Tongue (tissue), 3 donors: ENCODE measurements at places on chromosomes 2 and 18. TPM values are rescaled to one million over a fixed set of nuclear protein-coding genes. Genes with fewer than 3 reads are reported as not detected.
A peak's percentile ranks its signal among the peaks of the same experiment; 100 is the strongest.

DNA sequence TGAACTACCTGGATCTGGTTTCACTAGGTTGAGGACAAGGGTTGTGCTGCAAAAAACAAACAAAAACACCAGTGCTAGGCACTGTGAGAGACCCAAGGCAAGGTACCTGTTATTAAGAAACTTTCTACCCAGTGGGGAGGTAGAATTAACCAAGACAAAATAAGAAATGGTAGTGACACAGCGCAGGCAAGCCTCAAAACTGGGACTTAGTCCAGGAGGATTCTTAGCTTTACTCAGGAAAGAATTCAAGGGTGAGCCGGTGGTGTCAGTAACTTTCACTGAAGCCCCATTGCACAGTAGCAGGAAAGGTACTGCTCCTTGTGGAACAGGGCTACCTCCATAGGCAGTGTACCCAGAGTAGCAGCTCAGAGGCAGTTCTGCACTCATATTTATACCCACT, 131.6 kb downstream of the SCG2 start:
- no peak for DNase-seq

DNA sequence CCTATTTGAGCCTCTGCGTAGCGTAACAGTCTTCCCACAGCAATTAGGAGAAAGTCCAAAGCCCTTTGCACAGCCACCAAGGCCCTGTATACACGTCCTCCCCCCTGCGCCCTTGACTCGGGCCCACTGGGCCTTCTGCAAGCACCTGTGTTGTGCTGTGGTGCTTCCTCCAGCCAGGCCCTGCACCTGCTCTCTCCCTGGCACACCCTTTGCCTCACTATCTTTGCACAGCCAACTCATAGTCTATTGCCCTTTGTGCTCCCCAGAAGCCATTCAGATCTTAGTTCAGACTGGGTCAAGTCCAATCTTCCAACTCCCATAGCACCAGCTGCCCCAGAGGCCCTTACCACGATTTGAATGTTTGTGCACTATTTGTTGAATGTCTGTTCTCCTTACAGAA, 271.6 kb upstream of the MGAT5 start:
- no peak for DNase-seq

DNA sequence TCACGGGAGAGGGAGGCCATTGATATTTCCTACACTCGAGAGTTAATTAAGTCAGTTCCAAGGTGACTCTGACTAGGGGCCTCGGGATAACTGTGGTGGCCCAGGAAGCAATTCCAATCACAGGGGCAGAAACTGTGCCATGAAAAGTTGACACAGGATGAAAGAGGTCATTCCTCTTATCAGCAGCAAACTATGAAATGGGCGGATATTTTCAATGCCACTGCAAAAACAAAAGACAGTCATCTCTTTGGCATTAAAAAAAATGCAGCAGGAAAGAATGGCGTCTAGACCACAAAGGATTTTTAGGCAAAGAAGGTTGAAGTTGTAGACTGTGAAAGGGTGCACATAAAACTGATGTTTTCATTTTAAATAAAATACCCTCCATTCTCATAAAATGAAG, 50.0 kb downstream of the TGIF1 start:
- DNase-seq: no peak

- no peak for DNase-seq
These were observed 76.2 kb downstream of the WDR7 start for GRCh38 chr18:56727399-56727798.

- DNase-seq: no peak
These were observed 69.2 kb downstream of the MYCN start for GRCh38 chr2:16009560-16009959.

CCBE1 gene
- total RNA-seq: 5.3 TPM

TGFBRAP1 gene
- total RNA-seq: 16.8 TPM

C2orf72 gene
- 3.5 TPM for total RNA-seq

GRCh38 chr18:23067236-23067635, 68.0 kb upstream of the CABLES1 start:
- no peak for DNase-seq

- DNase-seq: peak; percentile 24
These were observed 104.5 kb downstream of the RBM43 start for GRCh38 chr2:151157000-151157735.

EVX2 gene
- total RNA-seq: not detected

GRCh38 chr18:78304192-78305164, 675.1 kb upstream of the SALL3 start:
- peak; percentile 54 for DNase-seq

DNA sequence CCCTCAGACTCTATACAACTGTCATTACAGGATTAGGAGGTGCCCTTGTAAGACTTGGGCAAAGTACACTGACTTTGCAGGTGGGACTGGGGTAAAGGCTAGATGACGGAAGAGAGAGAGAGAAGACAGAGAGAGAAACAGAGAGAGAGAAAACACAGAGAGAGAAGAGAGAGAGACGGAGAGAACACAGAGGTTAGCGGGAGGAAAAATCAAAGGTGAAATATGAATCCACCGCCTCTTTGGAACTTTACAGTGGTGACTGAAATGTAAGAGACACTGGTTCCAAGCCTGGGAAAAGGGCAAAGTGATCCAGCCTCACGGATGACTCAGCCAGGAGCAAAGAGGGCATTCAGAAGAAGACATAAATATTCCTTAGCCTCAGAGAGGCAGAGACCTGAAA, 25.1 kb upstream of the CAB39 start:
- no peak for DNase-seq

DNA sequence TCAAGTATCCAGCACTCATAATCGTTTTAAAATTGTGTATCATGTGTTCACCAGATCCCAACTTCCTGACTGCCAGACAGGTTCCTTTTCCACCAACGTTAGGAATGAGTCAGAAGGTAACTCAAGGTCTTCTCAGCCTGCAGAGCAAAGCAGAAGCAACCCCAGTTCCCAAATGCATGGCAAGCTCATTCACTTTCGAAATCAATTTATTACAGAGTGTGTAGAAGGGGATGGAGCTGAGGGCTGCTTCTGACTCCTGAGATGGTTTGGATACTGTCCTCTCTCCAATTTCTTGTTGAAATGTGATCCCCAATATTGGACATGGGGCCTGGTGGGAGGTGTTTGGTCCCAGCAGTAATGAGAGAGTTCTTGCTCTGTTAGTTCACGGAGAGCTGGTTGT, 114.5 kb downstream of the PIEZO2 start:
- DNase-seq: no peak

ATP8B1 gene
- total RNA-seq: 16.6 TPM

GRCh38 chr2:176814274-176814673, 398.3 kb upstream of the HNRNPA3 start:
- DNase-seq: peak; percentile 17

- DNase-seq: no peak
These were observed 66.5 kb upstream of the SKOR2 start for GRCh38 chr18:47317824-47318508.

- DNase-seq: no peak
These were observed 110.3 kb upstream of the RAB12 start for GRCh38 chr18:8498905-8499304.

ESPNL gene
- 1.0 TPM for total RNA-seq

DNA sequence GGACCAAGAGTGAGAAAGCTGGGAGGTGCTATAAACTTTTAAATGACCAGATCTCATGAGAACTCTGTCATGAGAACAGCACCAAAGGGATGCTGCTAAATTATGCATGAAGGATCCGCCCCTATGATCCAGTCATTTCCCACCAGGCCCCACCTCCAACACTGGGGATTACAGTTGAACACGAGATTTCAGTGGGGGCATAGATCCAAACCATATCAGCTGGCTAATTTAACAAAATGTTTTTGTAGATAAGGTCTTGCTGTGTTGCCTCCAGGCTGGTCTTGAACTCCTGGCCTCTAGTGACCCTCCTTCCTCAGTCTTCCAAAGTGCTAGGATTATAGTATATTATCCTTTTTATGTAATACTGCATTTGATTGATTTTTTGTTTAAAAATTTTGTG, 56.0 kb downstream of the NBEAL1 start:
- no peak for DNase-seq

DNA sequence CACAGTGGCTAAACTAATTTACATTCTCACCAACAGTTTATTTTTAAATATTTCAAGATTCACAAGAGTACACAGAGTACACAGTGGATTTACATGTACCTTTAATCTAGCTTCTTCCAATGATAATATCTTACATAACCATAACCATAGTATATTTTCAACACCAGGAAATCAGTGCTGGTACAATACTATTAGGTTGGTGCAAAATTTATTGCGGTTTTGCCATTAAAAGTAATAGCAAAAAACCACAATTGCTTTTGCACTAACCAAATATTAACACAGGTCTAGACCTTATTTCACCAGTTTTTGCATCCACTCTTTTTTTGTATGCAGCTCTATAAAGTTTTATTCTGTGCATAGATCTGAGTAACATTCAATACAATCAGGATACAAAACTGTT, 163.0 kb downstream of the SCG2 start:
- DNase-seq: no peak

DNA sequence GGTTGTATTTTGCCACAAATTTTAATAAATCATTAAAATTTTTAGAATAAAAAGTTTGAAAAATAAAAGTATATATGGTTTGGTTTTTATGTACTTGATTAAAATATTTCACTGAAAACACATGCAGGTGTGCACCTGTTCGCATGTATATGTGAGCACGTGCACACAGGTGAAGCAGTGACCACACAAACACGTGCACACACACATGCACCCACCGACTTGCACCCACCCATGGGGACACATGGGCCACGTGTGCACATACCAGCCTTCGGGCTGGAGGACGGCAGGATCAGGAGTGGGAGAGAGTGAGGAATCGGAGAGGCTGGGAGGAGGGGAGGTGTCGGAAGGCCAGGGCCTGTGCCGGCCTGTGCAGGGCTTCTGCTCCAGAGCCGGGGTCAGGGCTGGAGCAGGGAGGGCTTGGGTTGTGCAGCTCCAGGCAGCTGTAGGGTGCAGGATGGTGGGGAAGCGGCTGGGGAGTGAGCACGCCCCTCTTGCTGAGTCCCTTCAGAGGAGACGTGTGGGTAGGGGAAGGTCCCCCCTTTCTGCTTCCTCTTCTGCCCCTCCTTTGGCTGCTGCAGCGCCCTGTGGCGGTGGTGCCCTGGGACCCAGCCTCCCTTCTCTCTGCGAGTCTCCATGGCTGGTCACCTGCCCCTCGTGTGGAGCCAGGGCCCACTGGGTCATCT, 106.9 kb upstream of the HDAC4 start:
- no peak for DNase-seq

DNA sequence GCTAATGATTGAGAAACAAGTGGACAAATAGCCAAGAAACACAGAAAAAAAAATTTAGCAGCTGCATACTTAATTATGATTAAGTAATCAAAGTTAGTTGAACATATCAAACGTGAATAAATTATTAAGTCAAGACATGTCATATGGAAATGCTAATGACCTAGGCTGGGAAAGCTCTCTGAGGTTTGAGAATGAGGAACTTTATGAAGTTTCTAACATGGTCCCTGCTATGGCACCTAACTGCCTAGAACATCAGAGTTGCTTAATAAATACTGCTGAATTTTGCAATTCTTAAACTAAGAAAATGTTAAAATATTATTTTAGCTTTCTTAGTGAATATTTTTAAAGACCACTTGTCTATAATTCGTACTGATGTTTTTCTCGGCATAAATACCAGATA, 99.8 kb downstream of the AFF3 start:
- DNase-seq: no peak

DNA sequence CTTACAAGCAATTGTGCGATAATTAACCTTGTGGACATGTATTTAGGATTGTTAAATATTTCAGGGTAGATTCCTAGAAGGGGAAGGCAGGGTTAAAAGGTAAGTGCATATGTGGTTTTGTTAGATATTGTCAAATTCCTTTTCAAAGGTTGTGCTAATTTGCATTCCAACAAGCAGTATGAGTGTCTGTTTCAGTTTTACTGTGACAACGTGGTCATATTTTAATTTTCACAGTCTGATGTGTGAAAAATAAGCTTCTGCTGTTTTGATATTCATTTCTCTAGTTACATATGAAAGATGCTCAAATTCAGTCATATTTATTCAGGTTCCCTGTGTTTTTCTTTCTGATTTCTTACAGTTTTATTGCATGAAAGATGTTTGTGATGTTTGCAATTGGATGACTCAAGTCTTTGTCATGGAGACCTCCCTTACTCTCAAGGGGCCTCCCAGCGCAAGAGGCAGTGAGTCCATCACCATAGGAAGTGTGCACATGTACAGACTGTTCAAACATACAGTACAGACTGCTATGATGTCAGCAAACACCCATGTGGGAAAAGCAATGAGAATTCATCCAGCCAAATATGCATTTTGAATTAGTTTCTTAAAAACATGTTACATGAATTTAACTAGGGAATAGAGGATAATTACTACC, 310.8 kb downstream of the GALR1 start:
- no peak for DNase-seq

RAPGEF4 gene
- 11.3 TPM for total RNA-seq

DNA sequence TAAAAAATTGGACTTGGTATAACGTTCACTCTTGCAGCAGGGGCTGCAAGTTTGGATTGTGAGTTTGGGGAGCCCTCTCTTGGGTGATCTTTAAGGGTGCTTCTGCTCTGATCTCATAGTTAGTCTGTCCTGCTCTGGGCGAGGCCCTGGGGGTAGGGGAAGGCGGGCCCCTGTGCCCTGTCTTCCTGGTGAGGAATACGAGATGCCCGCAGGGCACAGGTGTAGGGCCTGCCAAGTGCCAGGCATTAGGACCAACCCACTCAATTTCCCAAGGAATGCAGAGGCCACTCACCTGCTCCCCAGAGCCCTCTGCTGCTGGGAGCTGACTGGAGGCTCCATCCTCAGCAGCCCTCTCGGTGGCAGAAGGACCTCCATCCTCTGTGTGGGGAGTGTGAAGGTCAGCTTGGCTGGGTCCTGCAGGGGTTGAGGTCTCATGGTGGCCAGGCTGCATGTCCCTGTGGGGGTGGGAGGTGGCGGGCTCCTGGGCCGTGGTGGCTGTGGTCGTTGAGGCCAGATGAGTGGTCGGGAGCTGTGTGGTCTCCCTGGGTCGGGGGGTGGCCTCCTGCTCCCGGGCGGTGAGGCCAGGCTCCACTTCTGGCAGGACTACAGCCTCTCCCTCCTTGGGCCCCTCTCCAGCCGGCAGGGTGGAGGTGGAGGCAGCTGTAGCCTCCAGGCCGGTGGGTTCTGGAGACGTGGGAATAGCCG, 21.3 kb downstream of the SDC1 start:
- no peak for DNase-seq

GRCh38 chr2:19632403-19632991, 269.3 kb downstream of the TTC32 start:
- DNase-seq: peak; percentile 80

DNA sequence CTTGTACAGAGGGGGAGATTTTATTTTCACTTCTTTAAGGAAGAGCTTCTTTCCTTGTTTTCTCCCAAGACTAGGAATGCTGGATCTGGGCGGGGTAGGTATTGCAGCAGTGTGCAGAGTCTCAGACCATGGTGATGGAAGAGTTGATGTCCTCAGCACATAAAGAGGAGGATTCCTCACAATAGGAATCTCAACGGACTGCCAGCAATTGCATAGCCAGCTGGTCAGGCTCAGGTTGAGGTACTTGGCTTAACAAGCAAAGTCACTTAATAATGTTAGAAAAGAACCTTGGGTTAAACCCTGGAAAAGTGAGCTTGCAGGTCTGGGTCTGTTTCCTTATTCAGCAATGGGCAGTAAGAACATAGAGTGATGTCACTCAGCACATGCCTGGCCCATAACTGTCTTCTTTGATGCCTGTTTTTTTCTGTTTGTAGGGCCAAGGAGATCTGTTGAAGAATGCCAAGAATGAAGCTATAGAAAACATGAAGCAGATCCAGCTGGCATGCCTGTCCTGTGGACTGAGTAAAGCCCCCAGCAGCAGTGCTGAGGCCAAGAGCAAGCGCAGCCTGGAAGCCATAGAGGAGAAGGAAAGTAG, 342.1 kb downstream of the PLCL1 start:
- DNase-seq: no peak

NPHP1 gene
- 7.5 TPM for total RNA-seq
